CD4-positive, alpha-beta T cell (primary cell): ENCODE measurements at places on chromosomes 2 and 18.

DNA sequence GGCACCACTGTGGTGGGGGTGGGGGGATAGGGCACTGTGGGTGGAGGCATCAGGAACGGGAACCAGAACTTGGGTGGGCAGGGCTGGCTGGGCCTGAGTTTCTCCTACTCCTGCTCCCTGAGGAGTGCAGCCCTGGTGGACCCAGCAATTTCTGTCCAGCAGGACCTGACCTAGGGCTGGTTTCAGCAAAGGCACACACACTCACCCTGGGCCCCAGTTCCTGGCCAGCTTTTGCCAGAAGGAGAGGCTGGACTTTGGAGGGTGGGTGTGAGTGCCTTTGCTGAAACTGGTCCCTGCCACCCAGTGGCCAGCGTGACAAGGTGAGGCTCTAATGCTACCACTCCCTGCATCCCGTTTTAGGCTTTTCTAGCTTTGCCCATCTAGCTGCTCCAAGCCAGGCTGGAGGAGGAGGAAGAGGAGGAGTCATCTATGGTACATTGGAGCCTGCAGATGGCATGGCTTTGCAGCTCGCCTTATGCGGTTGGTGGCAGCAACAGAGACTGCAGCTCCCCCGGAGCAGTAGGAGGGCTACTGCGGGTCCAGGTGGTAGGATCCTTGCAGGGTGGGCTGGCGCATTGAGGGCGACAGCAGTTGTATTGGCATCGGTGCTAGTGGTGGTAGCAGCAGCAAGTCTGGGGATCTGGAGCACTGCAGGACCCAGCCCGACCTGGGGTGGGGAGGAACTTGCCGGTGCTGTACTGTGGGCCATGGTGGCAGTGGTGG is 40.4 kb upstream of the IMP4 start:
- DNase-seq: no peak

DNA sequence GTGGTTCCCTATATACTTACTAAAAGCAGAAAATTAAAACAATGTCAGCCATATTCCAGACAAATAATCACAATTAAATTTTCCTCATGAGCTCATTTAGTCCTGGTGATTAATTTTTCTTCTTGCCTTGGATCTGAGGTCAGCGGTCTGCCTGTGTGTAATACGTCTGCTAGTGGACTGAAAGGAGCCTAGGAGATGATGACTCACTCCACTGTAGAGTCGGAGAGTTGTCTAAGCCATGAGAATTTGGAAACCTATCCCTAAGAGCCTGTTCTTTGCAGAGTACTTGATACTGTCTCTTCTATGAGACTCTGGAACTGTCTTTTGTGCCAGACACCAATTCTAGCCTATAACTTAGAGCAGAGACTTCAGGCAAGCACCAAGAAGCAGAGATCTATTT is 94.2 kb upstream of the RAB27B start:
- DNase-seq: no peak

DNA sequence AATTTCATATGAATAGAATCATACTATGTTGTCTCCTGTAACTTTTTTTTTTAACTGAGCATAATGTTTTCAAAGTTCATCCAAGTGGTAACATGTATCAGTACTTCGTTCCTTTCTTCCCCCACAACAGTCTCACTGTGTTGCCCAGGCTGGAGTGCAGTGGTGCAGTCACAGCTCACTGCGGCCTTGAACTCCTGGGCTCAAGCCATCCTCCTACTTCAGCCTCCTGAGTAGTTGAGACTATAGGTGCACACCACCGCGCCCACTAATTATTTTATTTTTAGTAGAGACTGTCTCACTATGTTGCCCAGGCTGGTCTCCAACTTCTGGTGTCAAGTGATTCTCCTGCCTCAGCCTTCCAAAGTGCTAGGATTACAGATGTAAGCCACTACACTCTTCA is 23.4 kb upstream of the TET3 start:
- no peak for DNase-seq

DNA sequence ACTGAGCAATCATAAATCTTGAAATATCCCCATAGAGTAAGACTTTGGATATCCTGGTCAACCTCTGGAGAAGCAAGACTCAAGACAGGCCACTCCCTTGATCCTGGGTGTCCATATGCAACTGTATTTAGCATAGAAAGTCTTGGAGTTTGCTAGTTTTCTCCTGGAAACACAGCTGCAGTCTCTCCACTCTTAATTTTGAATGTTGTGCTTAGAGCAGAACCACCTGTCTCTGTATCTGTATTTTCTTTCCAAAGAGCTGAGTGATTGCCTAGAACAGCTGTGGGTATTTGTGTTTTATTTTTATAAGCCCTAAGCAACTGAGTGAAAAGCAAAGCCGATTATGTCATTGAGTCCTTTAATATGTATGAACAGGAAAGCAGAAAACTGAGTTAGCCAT is 64.1 kb upstream of the ADAM23 start:
- DNase-seq: no peak

DNA sequence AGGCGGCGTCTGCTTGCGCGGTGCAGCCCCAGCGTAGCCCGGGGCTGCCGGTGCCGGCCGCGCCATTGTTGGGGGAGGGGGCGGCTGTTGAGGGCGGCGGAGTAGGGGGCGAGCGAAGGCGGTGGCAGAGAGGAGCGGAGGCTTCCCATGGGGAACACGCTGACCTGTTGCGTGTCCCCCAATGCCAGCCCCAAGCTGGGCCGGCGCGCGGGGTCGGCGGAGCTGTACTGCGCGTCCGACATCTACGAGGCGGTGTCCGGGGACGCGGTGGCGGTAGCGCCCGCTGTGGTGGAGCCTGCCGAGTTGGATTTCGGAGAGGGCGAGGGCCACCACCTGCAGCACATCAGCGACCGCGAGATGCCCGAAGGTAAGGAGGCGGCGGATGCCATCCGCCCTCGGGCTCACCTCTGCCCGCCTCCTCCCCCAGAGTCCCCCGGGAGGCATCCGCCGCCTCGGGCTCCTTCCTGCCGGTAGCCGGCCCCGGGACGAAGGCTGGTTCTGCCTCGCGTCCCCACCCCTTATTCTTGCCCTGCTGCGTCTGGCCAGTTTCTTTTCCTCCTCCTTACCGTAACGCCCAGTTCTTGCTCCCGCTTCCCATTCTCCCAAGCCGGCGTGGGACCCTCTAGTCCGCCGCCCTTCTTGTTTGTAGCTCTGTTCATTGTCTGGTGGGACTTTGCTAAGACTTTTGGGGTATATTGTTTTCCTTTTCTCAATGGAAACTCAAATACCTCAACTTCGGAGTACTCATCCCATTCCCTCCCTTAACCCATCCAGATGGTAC is 500 bp downstream of the CCNYL1 start:
- peak; percentile 23 for DNase-seq

- DNase-seq: no peak
Observed at GRCh38 chr18:58792086-58792485, 72.6 kb upstream of the ZNF532 start.

- DNase-seq: peak; percentile 61
Observed at GRCh38 chr2:10278029-10278762, 24.5 kb upstream of the HPCAL1 start.

DNA sequence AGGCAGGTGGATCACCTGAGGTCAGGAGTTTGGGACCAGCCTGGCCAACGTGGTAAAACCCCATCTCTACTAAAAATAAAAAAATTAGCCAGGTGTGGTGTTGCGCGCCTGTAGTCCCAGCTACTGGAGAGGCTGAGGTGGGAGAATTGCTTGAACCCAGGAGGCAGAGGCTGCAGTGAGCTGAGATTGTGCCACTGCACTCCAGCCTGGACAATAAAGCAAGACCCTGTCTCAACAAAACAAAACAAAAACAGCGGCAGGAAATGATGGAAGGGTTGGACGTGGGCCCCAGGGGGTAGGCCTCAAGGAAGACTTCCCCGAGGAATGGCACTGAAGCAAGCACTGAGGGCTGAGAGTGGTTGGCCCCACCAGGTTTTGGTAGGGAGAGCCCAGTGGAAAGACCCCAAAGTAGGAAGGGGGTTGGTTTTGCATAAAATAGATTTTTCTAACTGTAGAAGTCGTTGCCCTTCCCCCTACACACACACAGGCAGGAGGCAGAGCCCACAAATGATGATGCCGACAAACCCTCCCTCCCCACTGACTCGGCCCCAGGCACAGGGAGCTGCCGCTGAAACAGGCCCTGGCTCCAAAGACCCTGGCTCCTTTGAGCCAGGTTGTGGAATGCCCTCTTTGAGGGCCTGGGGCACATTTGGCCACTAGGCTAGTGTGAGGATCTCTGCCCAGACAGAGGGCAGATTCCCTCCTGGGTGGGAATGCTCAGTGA is 104.8 kb downstream of the CABLES1 start:
- DNase-seq: no peak
